Smooth muscle cell of the coronary artery (primary cell): ENCODE measurements at places on chromosomes 4 and X. TPM values are rescaled to one million over a fixed set of nuclear protein-coding genes. Genes with fewer than 3 reads are reported as not detected.

Gene YY2
- 1.1 and 1.3 TPM in 2 replicates for total RNA-seq

Gene C1QTNF7
- 0.60 and 3.3 TPM in 2 replicates for total RNA-seq

Gene SLC16A2
- 4.6 and 4.9 TPM in 2 replicates for total RNA-seq

Gene GRID2
- total RNA-seq = not detected in 2 replicates

Gene RPS6KA6
- 0.82 and 1.2 TPM in 2 replicates for total RNA-seq

Gene ZFX
- total RNA-seq = 25.9 and 74.2 TPM in 2 replicates
